Activated CD4-positive, alpha-beta T cell treated with anti-CD3 and anti-CD28 coated beads, Interleukin-2, amount 50 U/mL, for 48 hours (primary cell): ENCODE measurements at places on chromosomes 3 and 15.

DNA sequence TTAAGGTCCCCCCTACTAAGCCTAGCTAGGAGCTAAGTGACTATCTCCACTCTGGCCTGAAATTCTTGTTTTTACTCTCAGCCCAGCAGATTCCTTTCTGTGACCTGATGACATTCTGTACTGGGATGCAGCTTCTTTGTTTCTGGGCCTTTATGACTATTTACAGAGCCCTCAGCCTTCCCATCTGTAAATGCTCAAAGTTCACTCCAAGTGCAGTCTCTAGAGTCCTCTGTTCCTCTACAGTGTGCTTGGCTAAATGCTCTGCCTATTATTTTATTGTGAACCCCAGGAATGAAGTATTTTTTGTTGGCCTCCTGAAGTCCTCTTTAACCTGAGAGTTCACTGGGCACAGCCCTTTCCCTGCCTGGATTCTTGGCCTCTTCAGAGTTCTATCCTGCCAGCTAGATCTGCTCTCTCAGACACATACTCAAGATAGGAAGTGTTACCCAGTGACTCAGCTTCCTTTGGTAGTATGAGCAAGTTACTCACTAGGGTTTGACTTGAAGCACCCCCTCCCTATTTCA is 278.1 kb upstream of the P2RY1 start:
- no peak for DNase-seq

GRCh38 chr3:65810302-65810701 is 228.4 kb downstream of the MAGI1 start:
- no peak for DNase-seq

DNA sequence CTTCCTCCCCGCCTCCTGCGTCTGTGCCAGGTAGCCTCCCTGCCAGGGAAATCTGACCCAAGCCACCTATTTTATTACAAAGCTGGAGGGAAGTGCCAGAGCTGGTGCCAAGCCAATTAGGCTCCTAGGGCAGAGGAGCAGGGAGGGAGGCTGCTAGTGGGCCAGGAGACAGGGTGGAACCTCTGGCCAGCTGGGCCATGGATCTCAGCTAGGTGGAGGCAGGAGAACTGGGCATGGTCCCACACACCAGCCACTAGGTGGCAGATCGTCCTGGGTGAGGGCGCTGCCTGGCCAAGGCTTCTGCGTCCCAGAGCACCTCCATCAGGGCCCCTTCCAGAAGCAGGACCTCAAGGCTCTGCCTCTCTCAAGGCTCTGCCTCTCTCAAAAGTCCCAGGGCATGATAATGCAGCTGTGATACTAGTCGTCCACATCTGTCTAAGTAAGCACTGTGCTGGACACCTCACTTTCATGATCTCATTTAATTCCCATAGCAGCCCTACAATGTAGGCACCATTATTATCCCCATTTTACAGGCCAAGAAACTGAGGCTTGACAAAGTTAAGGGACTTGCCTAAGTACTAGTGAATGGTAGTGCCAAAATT is 4.5 kb upstream of the RFT1 start:
- peak; percentile 76 for DNase-seq

DNA sequence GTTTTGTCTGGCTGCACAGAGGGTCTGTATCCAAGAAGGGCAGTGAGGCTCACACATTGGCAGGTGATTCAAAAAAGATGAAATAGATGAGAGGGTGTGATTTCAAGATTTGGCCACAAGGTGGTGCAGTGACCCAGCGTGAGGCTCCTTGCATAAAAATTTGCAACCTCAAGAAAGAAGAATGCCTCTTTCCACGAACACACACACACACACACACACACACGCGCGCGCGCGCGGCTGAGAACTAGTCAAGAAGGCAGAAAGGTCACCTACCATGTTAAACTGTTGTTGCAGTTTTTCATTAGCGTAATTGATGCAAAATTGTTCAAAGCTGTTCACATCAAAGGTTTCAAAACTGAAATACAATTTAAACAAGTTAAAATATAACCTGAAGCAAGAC is 39.2 kb downstream of the MYO5C start:
- peak; percentile 67 for DNase-seq

DNA sequence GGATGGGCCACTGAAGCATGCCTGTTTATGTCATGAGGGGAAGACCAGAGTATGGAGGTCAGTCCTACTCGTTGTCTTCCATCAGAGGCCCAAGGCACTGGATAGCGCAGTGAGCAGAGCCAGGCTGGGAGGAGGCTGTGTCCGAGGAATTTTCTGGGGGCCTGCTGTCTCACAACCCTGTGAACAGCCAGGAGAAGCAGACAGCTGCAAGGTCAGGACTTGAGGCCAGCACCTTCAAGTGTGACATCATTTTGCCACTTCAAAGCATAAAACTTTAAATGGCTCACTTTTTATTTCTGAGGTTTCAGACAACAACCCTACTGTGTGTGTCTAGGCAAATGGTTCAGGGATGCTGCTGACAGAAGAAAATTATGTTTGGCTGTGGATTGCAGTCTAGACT is 47.2 kb downstream of the TMED3 start:
- no peak for DNase-seq

GRCh38 chr15:60095711-60096110 is 91.6 kb downstream of the FOXB1 start:
- no peak for DNase-seq

DNA sequence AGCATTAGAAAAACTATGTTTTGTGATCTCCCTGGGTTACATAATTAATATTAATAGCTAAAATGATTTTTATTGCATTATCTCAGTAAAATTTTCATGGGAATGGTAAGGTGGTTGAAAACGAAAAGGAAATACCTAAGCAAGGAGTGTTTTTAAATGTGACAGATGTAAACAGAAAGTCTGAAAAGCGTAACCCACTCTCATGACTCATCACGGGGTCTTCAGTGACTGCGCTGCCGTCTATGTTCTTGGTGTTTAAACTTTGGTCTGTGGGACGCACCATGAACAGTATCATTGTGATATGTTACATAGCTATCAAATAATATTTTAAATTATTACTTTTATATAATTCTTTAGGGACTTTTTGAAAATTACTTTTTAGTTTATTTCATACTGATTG is 19.8 kb downstream of the LRCH3 start:
- DNase-seq: no peak

DNA sequence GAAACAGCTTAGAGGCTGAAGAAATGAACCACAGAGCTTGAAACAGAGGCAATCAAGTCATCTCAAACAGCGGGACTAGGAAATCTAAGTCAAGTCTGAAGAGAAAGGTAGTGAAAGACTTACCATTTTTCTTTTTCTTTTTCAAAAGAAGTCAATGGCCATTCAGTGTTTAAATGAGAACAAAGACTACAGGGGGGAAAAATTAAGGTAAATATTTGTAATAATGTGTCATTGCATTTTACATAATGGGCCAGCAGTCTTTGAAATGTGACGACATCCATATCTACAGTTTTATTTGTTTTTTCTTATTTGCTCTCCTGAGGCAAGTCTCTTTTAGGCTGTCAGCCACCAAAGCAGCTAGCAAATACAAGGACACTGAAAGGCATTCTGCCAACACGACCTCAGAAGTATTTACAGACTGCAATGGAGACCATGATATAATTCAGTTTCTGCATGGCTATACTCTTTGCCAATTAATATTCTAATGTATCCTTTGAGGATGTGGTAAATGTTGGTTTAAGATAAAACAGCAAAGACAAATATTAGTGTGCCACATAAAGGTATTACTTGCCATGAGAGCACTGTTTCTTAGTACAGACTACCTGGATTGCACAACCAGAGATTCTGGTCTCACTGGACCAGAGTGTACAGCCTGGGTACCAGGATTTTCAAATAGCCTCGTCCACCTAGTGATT is 307.0 kb upstream of the THBS1 start:
- no peak for DNase-seq

- no peak for DNase-seq
Measured at GRCh38 chr15:52483707-52484106, 45.0 kb downstream of the MYO5A start.

GRCh38 chr15:64149424-64149823 is 2.1 kb upstream of the SNX22 start:
- DNase-seq: peak; percentile 34

DNA sequence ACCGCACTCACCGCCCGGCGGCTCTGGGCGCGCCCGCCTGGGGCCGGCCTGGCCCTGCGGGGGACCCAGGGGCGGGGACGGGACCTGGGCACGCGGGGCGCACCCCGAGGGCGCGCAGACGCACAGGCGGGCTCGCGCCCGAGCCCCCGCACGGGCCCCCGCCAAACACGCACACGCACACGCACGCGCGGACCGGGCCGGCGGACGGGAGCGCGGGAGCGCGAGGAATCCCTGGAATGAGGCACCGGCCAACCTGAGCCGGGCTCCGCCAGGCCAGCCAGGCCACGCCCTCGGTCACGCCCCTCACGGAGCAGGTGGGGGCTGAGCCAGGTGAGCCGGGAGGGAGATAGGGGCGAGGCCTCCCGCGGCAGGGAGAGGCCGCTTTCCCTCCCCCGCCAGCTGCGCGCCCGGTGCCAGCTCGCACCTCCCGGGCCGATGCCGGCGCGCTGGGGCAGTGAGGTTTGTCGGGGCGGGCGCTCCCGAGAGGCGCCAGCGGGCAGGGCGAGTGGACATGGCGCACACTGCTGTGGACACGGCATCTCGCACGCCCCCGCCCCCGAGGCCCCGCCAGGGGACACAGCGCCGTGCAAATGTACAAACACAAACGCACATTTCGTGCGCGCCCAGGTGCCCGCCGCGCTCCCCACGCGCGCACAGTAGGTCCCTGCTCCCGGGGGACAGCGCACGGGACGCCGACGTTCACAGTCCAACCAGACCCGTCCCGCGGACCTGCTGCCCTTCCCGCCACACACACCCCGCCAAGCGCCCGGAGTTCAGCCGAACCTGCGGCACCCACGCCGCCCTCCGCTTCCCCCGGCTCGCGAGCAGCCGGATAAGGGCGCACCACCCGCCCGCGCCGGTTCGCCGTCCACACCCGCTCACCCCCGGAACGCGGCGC is 75.9 kb upstream of the VGLL4 start:
- DNase-seq: peak; percentile 82

- no peak for DNase-seq
Measured at GRCh38 chr3:13526626-13526949, 22.3 kb upstream of the FBLN2 start.

- no peak for DNase-seq
Measured at GRCh38 chr3:12831301-12831866, 10.0 kb downstream of the RPL32 start.

- DNase-seq: no peak
Measured at GRCh38 chr3:72465853-72466252, 382.4 kb downstream of the SHQ1 start.

DNA sequence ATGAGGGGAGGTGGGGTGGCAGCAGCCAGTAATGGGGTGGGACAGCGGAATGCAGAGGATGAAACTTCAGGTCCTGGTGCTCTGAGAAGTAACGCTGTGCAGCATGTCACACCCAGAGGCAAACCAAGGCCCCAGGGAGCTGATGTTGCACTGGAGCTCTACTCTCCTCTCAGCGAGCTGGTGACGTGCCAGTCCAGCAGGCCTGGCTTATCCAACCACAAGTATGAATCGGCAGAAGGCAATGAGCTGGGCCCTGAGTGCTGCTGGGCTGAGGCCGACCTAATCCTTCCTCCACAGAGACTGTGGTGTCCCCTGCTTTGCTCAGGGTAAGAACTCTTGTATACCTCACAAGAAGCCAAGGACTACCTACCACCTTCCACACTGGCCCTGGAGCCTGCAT is 30.5 kb downstream of the CD86 start:
- no peak for DNase-seq

DNA sequence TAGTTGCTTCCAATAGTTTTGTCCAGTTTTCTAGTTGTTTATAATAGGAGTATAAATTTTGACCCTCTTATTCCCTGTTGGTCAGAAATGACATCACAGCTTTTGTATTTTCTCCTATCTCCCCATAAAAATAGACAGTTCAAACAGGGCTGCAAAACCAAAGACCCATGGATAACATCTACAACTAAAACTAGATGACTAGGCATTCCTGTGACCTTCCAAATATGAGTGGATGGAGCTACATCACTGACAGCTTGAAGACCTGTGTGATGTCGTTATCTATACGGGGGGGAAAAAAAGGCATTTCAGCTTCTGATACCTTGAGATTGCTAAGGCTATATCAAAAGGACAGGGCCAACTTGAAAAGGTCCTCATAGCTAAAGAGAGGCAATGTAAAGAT is 84.6 kb downstream of the REC114 start:
- DNase-seq: no peak

DNA sequence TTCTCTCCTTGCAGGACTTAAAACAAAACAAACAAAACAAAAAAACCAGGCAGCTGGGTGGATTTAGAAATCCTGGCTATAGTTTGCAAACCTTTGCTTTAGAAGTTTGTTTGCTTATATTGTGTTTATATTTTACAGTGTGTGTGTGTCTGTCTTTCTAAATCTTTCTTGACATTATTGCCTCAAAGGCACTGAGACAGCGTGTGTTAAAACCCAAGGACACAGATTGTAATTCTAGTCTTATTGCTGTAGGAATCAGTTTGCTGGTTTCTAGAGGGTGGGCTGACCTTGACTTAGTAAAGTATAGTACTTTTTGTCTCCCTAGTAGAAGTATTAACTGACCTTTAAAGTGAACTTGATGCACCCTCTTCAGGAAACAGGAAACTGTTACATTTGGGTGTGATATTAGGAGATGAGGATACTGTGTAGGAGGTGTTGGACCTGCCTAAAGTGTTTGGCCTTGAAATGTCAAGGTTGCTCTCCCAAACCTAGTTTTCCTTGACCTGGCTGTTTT is 71.0 kb downstream of the TCF12 start:
- no peak for DNase-seq

GRCh38 chr3:64667887-64668581 is 19.8 kb downstream of the ADAMTS9 start:
- DNase-seq: no peak

DNA sequence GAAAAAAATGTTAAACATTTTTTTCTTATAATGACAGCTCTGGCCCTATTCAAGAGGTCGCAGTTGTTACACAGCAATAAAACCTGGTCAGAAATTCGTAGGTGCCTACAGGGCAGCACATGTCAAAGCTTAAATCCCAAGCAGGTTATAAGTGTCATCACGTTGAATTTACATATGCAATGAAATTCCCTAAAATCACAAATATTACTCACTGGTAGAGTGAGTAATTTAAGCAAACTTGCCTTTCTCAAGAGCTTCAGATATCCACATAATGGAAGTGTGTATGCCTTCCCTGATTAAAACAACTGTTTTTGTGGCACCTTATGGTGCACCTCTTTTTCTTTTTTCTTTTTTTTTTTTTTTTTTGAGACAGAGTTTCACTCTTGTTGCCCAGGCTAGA is 90.7 kb upstream of the FNDC3B start:
- no peak for DNase-seq

GRCh38 chr15:31452595-31453557 is 126.2 kb downstream of the KLF13 start:
- no peak for DNase-seq

GRCh38 chr15:80099241-80099640 is 39.8 kb downstream of the ZFAND6 start:
- no peak for DNase-seq
